ENCODE measurements at places on chromosomes 7 and 10. TPM values are rescaled to one million over a fixed set of nuclear protein-coding genes. Genes with fewer than 3 reads are reported as not detected.

- DNase-seq, result no peak
Measured at GRCh38 chr7:151251328-151251688, 2.8 kb upstream of the SMARCD3 start.

DNA sequence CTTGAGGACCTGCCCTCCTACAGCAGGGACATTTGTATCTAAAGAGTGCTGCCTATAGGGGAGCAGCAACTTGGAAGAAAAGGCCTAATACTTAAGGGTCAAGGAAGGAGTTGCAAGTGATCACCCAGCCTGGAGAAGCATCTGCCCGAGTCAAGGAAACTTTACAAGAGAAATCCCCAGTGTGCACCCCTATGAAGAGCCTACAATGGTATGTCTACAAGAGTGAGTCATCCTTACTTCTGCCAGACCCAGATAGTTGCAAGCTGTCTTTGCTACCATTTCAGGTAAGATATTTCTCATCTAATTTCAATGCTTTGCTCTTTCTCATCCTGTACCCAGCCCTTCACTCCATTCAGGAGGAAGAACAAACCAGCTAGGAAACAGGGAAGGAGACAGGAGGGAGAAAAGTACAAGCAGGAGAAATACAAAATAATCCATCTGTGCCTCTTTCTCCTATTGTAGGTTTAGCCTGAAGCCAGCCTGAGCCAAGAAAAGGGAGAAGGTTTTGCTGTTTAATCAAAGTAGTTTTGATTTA, 34.4 kb upstream of the AGR3 start:
- no peak for DNase-seq

The RBP4 gene
- total RNA-seq, result not detected

DNA sequence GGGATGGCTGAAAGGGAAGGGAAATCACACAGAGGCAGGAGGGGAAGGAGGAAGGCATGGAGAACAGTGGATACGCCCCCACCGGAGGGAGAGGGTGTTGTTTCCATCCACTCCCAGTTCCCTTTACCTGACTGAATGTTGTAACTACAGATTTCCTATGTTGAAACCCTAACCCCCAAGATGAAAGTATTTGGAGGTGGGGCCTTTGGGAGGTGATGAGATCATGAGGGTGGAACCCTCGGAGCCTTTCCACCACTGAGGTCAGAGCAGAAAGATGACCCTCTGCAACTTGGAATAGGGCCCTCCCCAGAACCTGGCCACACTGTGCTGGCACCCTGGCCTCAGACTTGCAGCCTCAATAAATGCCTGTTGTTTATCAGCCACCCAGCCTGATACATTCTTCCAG, 48.6 kb upstream of the CNPY1 start:
- no peak for DNase-seq

The SRRM3 gene
- total RNA-seq, result 0.12 TPM
